ENCODE measurements at places on chromosomes 16 and 17.

GRCh38 chr17:41420134-41420533, 4.3 kb downstream of the KRT37 start:
- no peak for DNase-seq

GRCh38 chr16:31528523-31529107, 915 bp downstream of the AHSP start:
- DNase-seq, result no peak

- no peak for DNase-seq
Measured at GRCh38 chr17:2881295-2881694, 85.1 kb downstream of the RAP1GAP2 start.

DNA sequence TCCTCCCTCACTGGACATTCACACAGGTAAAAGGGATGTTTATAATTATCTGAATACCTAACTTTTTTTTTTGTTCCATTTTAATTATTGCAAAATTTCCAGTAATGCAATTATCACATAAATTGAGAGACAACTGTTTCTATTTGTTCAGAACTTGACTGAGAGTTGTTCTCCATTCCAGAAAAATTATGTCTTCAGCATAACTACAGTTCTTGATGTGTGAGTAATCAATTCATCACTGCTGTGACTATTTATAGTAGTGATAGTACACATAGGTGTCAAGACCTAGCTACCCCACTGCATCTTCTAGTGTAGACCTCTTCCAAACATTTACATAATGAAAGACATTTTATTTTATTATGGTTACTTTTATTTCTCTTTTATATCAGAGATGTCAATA, 5.8 kb upstream of the TNRC6A start:
- DNase-seq, result no peak

DNA sequence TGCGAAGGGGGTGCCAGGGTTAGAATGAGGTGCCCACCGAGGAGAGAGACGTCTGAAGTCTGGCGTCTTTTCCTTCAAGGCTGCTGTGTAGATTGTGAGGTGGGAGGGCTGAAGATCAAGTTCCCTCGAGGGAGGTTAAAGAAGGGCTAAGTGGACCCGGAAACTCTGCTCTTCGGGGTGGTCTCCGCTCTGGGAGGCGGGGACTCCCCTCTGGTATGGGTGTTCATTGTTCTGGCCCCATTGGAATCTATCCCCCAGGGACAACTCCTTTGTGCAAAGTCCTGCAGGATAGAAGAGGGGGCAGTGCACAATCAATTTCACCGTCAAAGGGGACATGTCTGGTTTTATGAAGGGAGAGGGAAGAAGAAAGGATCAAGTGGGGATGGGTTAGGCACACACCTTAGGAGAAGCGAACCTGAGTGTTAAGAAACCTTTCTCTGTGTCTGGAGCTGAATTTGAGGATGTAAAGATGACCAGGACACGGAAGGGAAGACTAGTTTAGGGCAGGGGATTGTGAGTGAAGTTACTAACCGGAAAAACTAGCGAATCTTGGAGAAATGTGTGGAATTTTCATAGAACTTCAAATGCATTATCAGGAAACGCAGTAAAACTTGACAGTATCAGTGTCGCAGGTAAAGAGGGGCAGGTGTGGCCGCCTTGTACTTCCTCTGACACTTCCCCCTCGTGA, 809 bp upstream of the RAB34 start:
- DNase-seq, result no peak

GRCh38 chr16:58128711-58129096, 477 bp downstream of the CFAP20 start:
- no peak for DNase-seq

DNA sequence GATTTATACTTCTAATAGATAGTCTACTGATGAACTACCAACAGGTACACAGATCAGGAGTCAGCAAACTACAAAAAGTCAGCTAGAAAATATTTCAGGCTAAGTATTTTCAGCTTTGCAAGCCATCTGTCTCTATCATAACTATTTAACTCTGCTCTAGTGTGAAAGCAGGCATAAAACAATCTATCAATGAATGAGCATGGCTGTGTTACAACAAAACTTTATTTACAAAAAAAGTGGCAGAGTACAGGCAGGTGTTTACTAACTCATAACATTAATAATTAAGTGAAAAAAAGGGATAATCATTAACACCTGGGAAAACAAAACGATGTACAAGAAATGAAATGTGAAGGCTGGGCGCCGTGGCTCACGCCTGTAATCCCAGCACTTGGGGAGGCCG, 15.8 kb downstream of the MED13 start:
- DNase-seq, result no peak

DNA sequence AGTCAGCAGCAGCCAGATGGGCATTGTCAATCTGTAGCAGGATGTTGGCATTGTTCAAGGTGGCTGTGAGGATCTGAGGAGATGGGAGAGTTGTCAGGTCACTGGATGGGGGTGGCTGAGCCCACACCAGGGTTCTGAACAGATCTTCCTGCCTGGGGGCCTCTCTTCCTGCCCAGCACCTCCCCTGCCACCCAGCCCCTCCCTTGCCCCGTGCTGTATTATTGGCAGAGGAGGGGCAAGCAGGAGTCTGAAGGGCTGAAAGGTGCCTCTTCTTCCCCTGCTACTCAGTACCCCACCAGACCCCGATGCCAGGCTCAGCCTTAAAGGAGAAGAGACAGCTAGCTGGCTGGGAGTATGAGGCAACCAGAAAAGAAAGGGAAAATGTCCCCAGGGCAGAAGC, 93.0 kb downstream of the GOSR1 start:
- no peak for DNase-seq

GRCh38 chr17:1186214-1186820, 6.5 kb upstream of the ABR start:
- no peak for DNase-seq

GRCh38 chr16:7450440-7450839, 117.8 kb downstream of the RBFOX1 start:
- no peak for DNase-seq

- DNase-seq, result no peak
Measured at GRCh38 chr16:27760789-27761176, 210.8 kb downstream of the KATNIP start.

- DNase-seq, result no peak
Measured at GRCh38 chr17:77901481-77901880, 57.0 kb upstream of the TNRC6C start.

- DNase-seq, result no peak
Measured at GRCh38 chr16:9053006-9053601, 38.3 kb upstream of the HAPSTR1 start.

Measured in activated T-cell treated with anti-CD3 and anti-CD28 coated beads, Interleukin-2, amount 50 U/mL, for 24 hours (primary cell).